ENCODE measurements at places on chromosomes 7 and 10. TPM values are rescaled to one million over a fixed set of nuclear protein-coding genes. Genes with fewer than 3 reads are reported as not detected.

The GPR85 gene
- 2.6 TPM for total RNA-seq

The CYP3A7 gene
- not detected for total RNA-seq

The GOLGA7B gene
- total RNA-seq = not detected

The EVX1 gene
- not detected for total RNA-seq

The TMEM176B gene
- not detected for total RNA-seq

The LRRD1 gene
- not detected for total RNA-seq

The HECW1 gene
- total RNA-seq = 1.7 TPM

The PPA1 gene
- total RNA-seq = 219 TPM

The GRID1 gene
- under 0.01 TPM for total RNA-seq

The HIPK2 gene
- total RNA-seq = 7.1 TPM

The PIP gene
- total RNA-seq = not detected

The TUBB8 gene
- not detected for total RNA-seq

The INPP5A gene
- 36.7 TPM for total RNA-seq

The VAX1 gene
- total RNA-seq = not detected

The ASZ1 gene
- total RNA-seq = under 0.01 TPM

The SFMBT2 gene
- total RNA-seq = 1.7 TPM

The OPN1SW gene
- total RNA-seq = not detected

The EPDR1 gene
- 11.0 TPM for total RNA-seq

The KIF11 gene
- total RNA-seq = 11.9 TPM

The LEP gene
- total RNA-seq = not detected

The ABCB1 gene
- 0.97 TPM for total RNA-seq

The OR9A2 gene
- total RNA-seq = not detected

The CHN2 gene
- 0.32 TPM for total RNA-seq

The FAM53B gene
- total RNA-seq = 13.4 TPM

The NEUROG3 gene
- total RNA-seq = not detected

The LRRC17 gene
- total RNA-seq = 70.0 TPM

The POLR2J2 gene
- total RNA-seq = 4.8 TPM

The DGKI gene
- 11.3 TPM for total RNA-seq

The TRIL gene
- under 0.01 TPM for total RNA-seq

The WASL gene
- total RNA-seq = 22.5 TPM

The HDAC9 gene
- 16.8 TPM for total RNA-seq

The EMX2 gene
- 4.5 TPM for total RNA-seq

The ADAM12 gene
- total RNA-seq = 22.5 TPM

The GRIFIN gene
- not detected for total RNA-seq
